A549 treated with DMSO at 1 μM for 4 hours (cell line): ENCODE measurements at places on chromosomes 5 and 9. TPM values are rescaled to one million over a fixed set of nuclear protein-coding genes. Genes with fewer than 3 reads are reported as not detected.

Gene PCA3
- not detected in 5 replicates for total RNA-seq

Gene TXNDC8
- total RNA-seq: not detected in 5 replicates

Gene FGD3
- total RNA-seq: 0.11 to 0.41 TPM (median 0.23 TPM) in 5 replicates

Gene C1QTNF2
- total RNA-seq: 0.07 to 0.19 TPM (median 0.11 TPM) in 3 of 5 replicates, not detected in the others

Gene MEF2C
- 0.07 TPM in 1 of 5 replicates, not detected in the others for total RNA-seq

Gene CDK9
- 44.7 to 54.0 TPM (median 46.4 TPM) in 5 replicates for total RNA-seq

Gene RECK
- 5.0 to 7.2 TPM (median 6.7 TPM) in 5 replicates for total RNA-seq

Gene LHX6
- 0.30 to 0.41 TPM (median 0.40 TPM) in 5 replicates for total RNA-seq

Gene LRRTM2
- total RNA-seq: not detected in 5 replicates

Gene PCDHB8
- total RNA-seq: 0.24 to 0.35 TPM (median 0.29 TPM) in 5 replicates

Gene SLC28A3
- total RNA-seq: 0.01 TPM in 1 of 5 replicates, not detected in the others
